ENCODE measurements at places on chromosomes 7 and 10. TPM values are rescaled to one million over a fixed set of nuclear protein-coding genes. Genes with fewer than 3 reads are reported as not detected.

VPS37D gene
- not detected for polyA plus RNA-seq

TLL2 gene
- not detected for polyA plus RNA-seq

ASZ1 gene
- polyA plus RNA-seq: not detected

OIT3 gene
- not detected for polyA plus RNA-seq

CRPPA gene
- 0.03 TPM for polyA plus RNA-seq

VGF gene
- not detected for polyA plus RNA-seq

- no peaks in the 10 kb centered on the region for H3K4me1 ChIP-seq
- DNase-seq: no peak
- no peaks in the 10 kb centered on the region for H3K27me3 ChIP-seq
These were observed 982.4 kb upstream of the LRRTM3 start for GRCh38 chr10:65943451-65943850.

DNA sequence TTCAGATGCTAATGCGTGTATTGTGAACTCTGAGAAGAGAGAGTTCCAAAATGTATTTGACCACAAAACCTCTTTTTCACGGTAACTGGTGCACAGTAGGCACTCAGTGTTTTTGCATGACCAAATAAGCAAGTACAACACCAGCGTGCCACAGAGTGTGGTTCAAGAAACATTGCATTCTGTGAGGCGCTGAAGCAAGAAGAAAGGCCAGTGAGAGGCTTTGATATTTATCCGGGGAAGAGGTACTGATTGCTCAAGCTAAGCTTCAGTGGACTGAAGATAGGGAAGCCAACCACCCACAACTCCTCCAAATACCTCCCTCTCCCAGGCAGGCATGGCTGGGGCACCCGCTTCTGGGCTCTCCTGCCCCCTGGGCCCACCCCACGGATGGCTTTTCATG is 611.2 kb downstream of the SDK1 start:
- H3K27me3 ChIP-seq: no peaks in the 10 kb centered on the region
- no peak overlapping the region for H3K27ac ChIP-seq
- no peak overlapping the region for H3K4me3 ChIP-seq
- no peaks in the 10 kb centered on the region for H3K36me3 ChIP-seq
- no peak for DNase-seq

DNA sequence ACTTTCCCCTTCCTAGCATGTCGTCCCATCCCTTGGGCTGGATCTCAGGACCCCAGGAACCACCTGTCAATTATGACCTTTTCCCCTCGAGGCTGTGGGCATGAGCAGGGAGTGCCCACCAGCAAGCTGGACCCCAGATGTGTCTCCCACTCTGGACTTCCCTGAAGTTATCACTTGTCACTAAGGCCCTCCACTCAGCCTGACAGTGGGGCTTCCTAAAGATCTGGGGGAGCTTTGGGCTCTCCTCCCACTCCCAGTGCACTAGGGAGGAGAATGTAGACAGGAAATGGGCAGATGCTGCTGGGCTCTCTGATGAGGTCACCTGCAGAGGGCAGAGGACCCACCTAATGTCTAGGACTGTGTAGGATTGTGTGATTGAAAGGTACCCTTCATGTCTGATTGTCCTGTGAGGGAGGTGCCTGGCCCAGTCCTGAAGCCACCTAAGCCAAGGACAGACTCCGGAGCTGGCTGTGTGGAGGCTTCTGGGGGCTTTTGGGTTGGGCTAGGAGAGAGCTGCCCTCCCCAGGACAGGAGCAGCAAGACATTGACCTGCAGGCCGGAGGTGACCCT is 18.7 kb downstream of the MYO1G start:
- H3K27ac ChIP-seq: no peak overlapping the region
- peaks cover 25% of the 10 kb centered on the region for H3K36me3 ChIP-seq
- no peak overlapping the region for H3K4me3 ChIP-seq
- H3K27me3 ChIP-seq: no peaks in the 10 kb centered on the region
- DNase-seq: peak; percentile 10

- H3K27ac ChIP-seq: no peak overlapping the region
- no peaks in the 10 kb centered on the region for H3K36me3 ChIP-seq
- no peaks in the 10 kb centered on the region for H3K4me1 ChIP-seq
- H3K27me3 ChIP-seq: no peaks in the 10 kb centered on the region
- no peak for DNase-seq
- no peak overlapping the region for H3K4me3 ChIP-seq
These were observed 294.4 kb downstream of the BICC1 start for GRCh38 chr10:58806970-58807628.

- H3K27me3 ChIP-seq: no peaks in the 10 kb centered on the region
- H3K4me1 ChIP-seq: no peaks in the 10 kb centered on the region
- H3K4me3 ChIP-seq: no peak overlapping the region
- H3K36me3 ChIP-seq: no peaks in the 10 kb centered on the region
- no peak overlapping the region for H3K27ac ChIP-seq
These were observed 294.4 kb upstream of the NEBL start for GRCh38 chr10:21191512-21191911.

DNA sequence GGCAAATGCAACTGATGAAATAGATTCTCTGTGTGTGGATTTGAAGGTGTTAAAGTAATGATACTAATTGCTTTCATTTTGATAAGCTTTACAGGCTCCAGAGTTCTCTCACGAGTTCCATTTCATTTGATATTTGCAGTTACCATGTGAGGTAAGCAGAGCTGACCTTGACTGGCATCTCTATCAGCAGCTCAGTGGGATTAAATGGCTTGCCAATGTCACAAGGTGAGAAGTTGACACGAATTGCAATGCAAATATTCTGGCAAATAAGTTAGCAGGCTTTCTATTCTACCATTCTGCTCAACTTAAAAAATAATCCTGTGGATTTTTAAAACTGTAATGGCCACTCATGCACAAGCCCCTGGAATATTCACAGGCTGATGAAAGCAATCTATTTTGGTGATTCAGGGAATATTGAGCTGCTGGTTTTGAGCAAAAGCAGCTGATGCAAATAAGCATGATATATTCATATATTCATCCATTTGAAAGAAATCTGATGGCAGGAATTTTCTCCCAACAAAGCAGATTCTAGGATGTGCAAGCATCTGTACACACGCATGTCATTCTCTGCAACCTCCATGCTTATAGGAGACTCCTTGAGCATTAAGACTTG is 64.5 kb upstream of the ANKRD1 start:
- no peaks in the 10 kb centered on the region for H3K27me3 ChIP-seq
- H3K27ac ChIP-seq: no peak overlapping the region
- no peaks in the 10 kb centered on the region for H3K4me1 ChIP-seq
- H3K4me3 ChIP-seq: no peak overlapping the region
- DNase-seq: no peak

DNA sequence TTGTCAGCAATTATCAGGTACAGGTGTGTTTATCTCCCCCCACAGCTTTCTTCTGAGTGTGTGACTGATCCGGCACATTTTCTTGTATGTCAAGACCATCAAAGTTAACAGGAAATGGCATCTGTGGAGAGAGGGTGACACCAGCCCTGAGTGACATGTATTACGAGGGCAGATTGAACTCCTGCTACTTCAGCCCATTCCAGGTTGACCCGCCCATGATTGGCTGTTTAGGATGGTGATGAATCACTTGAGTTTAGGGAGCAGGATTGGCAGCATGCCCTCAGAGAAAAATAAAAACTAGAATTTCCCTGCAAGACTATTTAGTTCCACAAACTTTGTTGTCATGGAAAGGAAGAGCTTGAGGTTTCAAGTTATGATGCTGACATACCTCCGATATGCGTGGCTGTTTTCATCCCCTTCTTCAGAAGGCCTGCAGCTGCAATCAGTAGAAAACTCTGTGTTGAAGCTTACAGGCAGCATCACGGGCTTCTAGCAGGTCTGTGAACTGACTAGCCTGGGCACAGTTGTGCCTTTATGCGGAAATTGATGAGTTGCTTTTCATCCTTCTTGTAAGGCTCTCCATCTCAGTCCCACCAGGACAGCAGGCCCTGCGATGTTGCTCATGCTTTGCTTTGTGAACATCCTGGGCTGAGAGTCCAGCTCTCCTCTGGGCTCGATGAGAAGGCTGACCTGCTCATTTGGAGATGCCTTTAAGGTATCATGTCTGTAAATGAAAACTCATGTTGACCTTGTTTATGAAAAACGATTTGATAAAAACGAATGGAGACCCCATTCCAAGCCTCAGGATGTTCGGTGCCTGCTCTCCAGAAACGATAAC is 8.0 kb upstream of the CELF2 start:
- peaks cover 24% of the 10 kb centered on the region for H3K27me3 ChIP-seq
- no peak overlapping the region for H3K27ac ChIP-seq
- no peaks in the 10 kb centered on the region for H3K4me1 ChIP-seq
- H3K36me3 ChIP-seq: no peaks in the 10 kb centered on the region

GRCh38 chr7:128831994-128832879 is 2.0 kb downstream of the FLNC start:
- H3K27ac ChIP-seq: no peak overlapping the region
- H3K36me3 ChIP-seq: no peaks in the 10 kb centered on the region
- H3K4me1 ChIP-seq: peaks cover 22% of the 10 kb centered on the region
- no peak for DNase-seq

Data from CD14-positive monocyte (primary cell).